ENCODE measurements at places on chromosomes 4 and X.

DNA sequence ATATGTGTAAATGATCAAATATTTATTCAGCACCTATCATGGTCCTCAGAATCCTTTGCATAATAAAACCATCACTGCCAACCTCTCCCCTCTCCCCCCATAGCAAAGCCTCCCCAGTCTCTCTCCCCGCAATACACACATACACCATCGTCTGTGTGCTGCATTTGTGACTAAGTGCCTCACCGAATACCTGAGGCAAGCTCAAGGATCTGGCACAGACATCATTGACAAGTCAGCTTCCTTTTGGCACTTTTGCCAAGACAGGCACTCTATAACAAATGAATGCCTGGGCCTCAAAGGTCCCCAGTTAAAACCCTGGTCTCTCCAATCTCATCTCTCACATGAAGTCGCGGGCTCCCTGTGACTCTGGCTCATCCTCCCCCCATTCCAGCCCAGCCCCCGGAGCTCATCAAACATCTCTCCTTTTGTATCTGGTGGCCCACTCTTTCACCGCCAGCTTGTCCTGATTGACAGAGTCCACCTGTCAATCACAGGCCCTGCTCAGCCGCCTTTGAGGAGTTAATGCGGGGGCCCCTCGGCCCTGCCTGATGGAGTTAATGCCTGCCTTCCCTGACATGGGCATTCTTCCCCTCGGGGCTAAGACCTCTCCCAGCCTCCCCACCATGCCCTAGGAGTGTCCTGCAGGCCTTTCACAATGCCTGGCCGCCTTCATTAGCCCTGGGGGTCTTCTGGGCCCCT is 135.8 kb upstream of the ATP6AP2 start:
- DNase-seq: no peak

DNA sequence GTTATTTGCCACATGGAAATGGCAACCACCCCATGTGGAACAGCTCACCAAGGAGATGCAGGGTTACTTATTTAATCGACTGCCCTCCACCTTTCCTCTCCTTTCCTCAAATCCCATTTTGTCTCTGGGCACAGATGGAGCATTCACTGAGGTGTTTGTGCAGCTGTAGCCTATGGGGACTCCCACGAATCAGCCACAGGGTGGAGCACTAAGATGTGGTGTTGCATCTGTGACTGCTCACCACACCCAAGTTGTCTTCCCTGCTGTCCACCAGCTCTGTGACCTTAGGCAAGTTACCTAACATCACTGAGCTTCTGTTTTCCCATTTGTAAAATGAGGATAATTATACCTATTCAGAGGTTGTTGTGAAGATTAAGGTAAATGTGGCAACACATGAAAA is 252.4 kb upstream of the CPEB2 start:
- no peak for DNase-seq

DNA sequence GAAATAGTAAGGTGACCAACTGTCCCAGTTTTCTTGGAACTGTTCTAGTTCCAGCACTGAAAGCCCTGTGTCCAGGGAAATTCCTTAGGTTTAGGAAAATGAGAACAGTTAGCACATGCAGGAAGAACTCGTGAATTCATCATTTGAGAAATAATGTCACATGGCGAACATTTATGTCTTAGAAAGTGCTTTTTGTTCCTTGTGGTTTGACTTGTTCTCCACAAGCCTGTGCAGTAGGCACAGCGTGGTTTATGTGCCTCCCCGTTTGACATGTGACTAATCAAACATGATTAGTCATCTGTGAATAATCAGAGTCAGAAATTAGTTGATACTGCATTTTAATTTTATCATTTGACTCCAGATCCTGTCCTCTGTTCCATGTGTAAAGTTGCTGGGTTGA is 556.0 kb upstream of the CPEB2 start:
- DNase-seq: no peak

DNA sequence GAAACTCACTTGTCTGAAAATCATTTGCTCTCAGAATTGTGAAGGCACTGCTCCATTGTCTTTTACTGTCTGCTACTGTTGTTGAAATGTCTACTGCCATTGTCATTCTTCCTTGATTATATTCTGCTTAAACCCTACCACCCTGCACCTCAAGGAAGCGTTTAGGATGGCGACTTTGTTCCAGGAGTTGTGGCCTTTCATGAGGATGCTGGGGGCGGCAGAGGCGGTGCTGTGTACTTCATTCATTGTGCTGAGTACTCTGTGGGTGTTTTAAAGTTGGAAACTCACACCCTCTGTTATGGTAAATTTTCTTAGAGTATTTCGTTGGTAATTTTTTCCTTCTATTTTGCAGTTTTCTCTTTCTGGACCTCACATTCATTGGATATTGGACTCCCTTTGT is 258.9 kb downstream of the TENM3 start:
- no peak for DNase-seq

Measured in vagina (tissue), 2 donors.